ENCODE measurements at places on chromosomes 5 and 9.

- no peak for DNase-seq
These were observed 6.5 kb upstream of the OXCT1 start for GRCh38 chr5:41876678-41877077.

GRCh38 chr5:98911280-98912040, 17.3 kb downstream of the CHD1 start:
- peak; percentile 76 for DNase-seq

- peak; percentile 59 for DNase-seq
These were observed 260.3 kb upstream of the ADAMTS16 start for GRCh38 chr5:4879693-4880303.

GRCh38 chr9:123276551-123276950, 8.2 kb upstream of the STRBP start:
- DNase-seq = peak; percentile 37

GRCh38 chr9:91320299-91320698, 41.4 kb downstream of the AUH start:
- DNase-seq = peak; percentile 19

- DNase-seq = peak; percentile 69
These were observed 24.6 kb downstream of the PIK3R1 start for GRCh38 chr5:68240202-68240601.

- DNase-seq = no peak
These were observed 1.6 kb upstream of the CD72 start for GRCh38 chr9:35619800-35620158.

GRCh38 chr5:136053336-136054141, 24.8 kb downstream of the TGFBI start:
- peak; percentile 64 for DNase-seq

GRCh38 chr5:96602776-96603175, 59.4 kb upstream of the CAST start:
- no peak for DNase-seq

GRCh38 chr9:136971746-136972145, 5.6 kb upstream of the PTGDS start:
- no peak for DNase-seq

DNA sequence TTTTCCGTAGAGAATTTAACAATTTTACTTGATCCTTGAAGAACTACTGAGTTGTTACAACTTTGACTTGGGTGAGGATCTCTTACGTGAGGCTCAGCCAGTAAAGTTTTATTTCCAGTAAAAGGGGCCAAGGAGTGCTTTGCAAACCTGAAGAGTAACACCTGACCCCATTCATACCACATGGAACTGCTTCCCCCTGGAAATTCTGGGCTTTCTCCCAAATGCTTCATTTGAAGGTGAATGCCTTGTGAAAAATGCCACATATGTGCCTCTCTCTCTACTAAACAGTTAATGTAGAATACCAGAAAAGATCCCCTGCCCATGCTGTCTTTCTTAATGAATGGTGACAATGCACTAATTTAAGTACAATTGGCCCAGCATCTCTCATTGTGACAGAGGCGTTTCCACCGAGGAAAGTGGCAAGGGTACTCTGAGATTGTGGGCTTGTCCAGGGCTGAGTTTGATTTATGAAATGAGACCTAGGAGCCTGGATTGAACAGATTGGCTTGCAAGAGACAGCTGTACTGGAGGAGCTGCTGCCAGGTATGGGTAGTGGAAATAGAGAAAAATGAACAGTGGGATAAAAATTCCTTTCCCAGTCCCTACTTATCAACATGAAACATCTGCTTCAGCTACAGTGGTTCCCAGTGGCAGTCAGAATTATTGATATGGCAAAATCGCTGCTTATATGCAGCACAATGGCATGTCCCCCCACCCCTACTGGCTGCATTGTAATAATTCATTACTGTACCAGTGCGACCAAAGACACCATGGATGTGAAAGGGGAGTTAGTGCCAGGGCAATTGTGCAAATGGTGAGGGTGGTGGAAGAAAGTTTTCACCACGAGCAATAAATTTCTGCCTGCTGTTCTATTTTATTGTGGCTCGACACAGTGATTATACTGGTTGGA, 843.7 kb upstream of the WWC1 start:
- no peak for DNase-seq

GRCh38 chr5:140588311-140589070, 23.9 kb downstream of the SLC35A4 start:
- peak; percentile 75 for DNase-seq

Measured in suppressor macrophage treated with lipopolysaccharide for 4 hours (primary cell).